A549 (cell line): ENCODE measurements at places on chromosomes 6 and 20.

DNA sequence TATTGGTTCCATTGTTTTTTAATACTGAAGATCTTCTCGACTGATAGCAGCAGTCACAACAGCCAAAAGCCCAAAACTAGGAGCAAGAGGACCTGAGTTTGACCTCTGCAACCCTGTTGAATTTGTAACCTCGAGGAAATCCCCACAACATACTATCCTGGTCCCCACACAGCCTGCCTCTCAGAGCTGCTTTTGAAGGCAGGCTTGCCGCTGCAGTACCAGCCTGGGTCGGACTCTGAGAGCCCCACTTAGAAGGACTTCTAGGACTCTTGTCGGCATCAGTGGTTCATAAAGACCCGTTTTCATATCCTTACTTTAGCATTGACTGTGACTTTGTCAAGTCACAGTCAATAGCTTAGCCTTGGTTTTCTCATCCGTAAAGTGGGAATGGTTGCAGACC lies 49.3 kb downstream of the EBF4 start:
- DNase-seq, result no peak

- peak; percentile 88 for DNase-seq
Observed at GRCh38 chr20:9068841-9069663, at the start of gene PLCB4. Gene PLCB4 (plus strand): TSS chr20:9069087. CDS start chr20:9307815, 238,728 bp downstream.

DNA sequence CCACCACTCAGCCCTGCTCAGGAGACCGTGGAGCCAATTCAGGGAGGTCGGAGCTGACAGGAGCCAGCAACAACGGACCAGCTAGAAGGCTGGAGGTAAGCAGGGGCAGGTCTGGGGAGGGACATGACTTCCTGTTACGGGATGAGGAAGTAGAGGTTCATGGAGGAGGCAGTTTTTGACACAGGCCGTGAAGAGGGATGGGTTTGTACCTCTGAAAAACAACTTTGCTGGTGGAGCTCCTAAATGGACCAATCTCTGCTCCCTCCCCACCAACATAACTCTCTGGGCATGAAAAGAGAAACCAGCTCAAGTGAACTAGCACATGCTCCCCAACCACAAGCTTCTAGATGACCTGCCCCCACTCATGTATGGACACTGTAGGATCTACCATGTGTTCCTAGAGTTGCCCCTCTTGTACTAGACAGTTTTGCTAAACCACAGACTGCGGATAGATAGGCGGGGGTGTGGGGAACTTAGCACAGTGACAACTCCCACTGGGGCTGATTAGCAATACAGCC lies 31.4 kb downstream of the RALGAPA2 start:
- no peak for DNase-seq

GRCh38 chr6:6581054-6581453 lies 7.5 kb upstream of the LY86 start:
- no peak for DNase-seq

DNA sequence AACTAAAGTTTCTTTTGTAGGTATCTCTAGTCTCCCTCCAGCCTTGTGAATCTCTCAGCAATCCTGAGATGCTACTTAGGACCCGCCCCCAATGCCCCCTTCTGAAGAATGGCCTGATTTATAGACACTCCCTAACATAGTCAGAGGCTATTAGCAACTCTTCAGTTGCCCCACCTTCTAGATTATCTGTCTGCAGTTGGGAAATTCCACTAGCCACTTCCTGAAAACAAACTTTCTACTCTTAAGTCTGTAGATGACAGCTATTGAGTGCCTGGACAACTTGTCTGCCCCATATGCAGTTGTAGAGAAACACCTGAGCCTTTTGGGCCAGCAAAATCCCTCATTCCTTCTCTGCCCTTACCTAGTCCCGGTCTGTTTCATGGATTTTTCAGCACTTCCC lies 188.2 kb upstream of the PREP start:
- no peak for DNase-seq

- no peak for DNase-seq
Observed at GRCh38 chr20:51612896-51613295, 70.4 kb upstream of the NFATC2 start.

- DNase-seq, result no peak
Observed at GRCh38 chr20:31508517-31509244, 5.6 kb upstream of the HM13 start.

- no peak for DNase-seq
Observed at GRCh38 chr20:63864545-63864977, 509 bp upstream of the TPD52L2 start.

DNA sequence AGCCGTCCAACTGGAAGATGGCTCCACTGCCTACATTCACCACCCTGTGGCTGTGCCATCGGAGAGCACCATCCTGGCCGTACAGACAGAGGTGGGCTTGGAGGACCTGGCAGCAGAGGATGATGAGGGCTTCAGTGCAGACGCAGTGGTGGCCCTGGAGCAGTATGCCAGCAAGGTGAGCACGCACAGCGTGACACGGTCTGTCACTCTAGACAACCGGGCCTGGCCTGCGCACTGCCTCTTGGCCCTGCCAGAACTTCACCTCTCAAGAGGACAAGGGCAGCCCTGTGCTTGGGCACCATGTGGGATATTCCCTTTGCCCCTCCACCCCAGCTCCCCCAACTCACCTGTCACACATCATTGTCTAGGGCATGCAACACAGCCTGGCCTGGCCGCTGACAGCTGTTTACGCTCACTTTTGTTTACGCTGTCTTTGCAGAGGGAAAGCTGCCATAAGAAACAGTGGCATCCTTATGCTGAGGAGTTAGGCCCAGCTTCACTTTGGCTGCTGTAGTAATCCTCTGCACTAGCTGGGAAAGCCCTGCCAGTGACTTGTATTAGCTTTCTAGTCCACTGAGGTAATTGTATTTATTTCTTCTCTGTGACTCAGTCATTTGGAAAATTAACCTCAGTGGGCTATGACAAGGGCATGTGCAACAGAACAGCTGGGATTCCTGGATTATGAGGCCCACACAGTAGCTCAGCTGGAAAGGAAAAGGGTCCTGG lies 9.8 kb upstream of the DEF6 start:
- no peak for DNase-seq

DNA sequence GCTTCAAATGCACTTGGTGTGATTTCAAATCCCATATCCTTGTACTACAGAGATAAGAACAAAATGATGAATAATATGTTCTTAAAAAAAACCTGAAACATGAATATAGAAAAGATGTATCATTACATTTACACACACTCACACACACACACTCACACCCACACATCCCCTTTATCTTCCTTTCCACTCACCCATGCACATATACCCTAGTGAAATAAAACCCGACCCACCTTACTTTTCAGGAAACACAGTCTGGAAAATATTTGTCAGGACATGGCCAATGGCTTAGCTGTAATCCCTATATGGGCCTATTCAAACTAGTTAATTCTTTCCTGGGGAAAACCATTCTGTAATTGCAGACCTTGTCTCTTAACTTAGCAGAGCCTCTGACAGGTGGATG lies 60.8 kb upstream of the EDN1 start:
- no peak for DNase-seq

GRCh38 chr20:35319871-35320197 lies 27.6 kb upstream of the FAM83C start:
- DNase-seq, result peak; percentile 32

DNA sequence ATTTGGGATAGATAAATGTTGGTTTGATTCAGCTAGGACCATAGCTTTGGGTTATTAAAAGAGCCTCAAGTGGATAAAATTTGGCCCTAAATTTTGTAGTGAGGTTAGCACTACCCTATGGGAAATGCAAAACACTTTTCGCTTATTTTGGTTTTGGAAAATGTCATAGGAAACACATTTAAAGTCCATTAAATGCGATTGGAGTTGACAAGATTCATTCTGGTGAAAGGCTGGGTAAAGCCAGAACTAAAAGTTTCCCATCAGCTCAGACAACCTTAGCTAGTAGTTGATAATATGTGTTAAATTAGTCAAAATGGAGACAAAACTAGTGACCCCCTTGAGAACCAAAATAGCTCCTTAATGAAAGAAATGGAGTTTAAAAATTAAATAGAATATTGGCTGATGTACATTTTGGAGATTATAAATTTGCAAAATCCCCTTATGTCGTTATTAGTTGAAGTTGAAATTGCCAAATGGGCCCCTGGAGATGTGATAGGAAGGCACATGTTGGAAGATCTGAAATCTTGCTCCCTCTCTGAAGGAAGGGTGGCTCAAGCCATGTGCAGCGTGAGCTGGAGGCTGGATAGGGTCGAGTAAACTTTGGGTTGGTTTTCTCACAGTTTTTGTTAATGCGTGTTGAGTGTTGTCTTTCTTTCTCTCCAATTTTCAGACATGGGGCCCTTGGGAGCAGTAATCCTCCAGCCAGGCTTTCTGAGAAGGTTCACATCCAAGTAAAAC lies 72.8 kb downstream of the CD83 start:
- no peak for DNase-seq

- no peak for DNase-seq
Observed at GRCh38 chr6:82833481-82833880, 232.2 kb downstream of the UBE3D start.
